Activated CD8-positive, alpha-beta memory T cell treated with anti-CD3 and anti-CD28 coated beads for 4 hours (primary cell): ENCODE measurements at places on chromosomes 7 and 10.

DNA sequence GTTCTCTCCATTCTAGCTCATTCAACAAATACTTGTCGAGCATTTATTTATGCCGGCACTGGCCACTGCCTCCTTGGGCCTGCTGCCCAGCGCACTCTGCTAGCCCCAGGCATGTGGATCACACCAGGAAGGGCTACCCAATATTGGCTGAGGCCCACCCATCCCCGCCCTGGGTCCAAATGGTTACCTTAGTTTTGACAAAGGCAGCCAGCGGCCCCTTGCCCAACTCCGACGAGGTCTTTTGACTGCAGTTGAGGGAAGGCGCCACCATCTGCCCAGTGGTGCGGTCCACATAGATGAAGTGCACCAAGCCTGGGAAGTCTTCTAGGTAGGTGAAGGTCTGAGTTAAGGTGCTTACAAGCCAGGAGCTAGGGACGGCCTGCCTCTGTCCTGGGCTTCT is 7.2 kb upstream of the PYROXD2 start:
- DNase-seq = no peak

DNA sequence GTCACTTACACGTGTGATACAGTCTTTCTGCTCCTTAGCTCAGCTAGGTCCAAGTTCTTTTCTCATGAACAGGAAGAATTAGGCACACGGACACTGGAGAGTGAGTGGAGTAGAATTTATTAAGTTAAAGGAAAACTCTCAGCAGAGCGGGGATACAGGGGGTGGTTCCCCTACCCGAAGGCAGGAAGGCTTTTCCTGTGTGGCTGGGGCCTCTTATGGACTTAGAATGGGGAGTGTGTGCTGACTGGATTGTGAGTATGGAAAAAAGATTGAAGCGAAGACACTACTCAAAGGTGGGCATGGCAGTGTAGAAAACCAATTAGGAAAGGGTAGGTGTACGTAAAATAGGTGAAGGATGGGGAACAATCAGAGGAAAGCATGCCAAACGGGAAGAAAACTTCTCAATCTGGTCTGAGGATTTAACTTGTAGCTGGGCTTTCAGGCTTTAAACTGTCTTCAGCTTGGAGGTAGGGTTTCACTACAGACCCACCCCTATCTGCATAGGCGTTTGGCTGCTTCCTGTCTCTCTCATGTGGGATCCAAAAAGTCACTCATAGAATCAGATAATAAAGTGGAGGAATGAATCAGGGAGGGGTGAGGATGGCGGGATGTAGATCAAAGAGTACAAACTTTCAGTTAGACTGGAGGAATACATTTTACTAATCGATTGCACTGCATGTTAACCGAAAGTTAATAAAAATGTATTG is 104.2 kb downstream of the ANKRD7 start:
- DNase-seq = no peak

DNA sequence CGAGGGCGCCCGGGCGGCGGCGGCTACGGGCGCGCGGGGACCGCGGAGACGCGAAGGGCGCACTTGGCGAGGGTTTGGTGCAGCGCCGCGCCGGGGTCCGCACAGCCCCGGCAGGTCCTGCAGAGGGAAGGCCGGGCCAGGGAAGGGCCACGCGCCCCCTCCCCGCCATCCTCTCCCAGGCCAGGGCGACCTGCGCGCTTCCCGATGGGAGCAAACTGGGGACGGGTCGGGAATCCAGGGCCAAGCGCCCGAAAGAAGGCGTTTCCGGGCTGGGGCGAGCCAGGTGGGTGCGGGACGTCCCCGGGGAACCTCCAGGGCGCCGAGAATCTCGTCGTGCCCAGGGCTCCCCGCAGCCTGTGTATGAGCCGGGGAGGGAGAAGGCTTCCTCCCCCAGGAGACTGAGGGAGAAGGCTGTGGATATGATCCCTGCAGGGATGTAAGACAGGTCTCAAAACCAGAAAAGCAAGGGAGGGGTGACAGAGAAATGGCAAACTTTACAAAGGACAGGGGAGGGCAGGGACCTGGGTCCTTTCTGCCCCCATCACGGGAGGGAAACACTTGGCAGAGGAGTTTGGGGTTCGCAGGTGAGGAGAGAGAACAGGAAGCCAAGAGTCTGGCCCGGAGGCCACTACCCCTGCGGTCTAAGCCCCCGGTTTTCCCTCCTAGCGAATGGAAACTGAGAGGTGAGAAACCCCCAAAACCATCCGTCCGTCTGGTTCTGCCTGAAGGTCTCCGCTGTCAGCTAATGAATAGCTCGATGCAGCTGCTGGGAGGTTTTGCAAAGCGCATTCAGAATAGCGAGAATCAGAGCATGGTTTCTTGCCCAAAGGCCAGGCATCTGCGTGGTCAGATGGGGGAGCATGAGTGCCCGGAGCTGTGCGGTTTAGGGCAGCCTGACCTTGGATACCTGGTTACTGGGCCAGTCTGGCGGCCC is 674 bp downstream of the AMZ1 start:
- no peak for DNase-seq

DNA sequence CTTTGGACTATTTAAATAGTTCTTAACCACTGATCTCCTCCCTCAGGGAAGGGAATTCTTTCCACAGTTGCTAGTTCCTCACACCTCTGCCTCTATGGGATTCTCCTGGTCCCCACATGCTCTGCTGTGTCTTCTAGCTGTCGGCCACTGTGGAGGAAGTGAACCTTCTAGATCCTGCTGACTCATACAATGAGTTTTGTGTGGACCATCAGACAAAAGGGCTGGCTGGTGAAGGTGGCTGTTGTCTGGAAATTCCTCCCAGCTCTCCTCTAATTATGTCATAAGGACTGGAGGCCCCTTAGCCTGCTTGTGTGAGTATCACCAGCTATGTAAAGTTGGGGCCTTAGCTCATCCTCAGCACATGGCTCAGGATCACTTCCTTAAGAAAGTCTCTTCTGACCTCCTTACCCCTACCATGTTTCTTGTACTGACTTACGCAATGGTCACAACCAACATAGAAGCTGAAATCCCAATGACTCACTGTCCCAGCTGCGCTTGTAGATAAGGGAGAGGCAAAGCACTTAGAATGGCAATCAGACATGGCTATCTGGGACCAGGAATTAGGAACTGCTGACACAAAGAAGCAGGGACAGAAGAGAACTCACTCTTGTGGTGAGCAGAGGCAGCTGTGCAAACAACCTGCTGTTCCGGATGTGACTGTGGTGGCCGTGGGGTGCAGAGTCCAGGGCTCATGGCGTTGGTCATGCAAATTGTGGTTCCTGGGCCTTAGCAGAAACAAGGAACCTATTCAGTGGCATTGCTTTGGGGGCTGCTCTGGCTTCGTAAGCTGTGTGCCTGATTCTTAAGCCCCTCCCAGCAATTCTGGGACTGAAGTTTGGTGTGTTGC is 2.5 kb upstream of the MACC1 start:
- DNase-seq = no peak

GRCh38 chr7:51619880-51620279 is 303.3 kb upstream of the COBL start:
- DNase-seq = no peak

DNA sequence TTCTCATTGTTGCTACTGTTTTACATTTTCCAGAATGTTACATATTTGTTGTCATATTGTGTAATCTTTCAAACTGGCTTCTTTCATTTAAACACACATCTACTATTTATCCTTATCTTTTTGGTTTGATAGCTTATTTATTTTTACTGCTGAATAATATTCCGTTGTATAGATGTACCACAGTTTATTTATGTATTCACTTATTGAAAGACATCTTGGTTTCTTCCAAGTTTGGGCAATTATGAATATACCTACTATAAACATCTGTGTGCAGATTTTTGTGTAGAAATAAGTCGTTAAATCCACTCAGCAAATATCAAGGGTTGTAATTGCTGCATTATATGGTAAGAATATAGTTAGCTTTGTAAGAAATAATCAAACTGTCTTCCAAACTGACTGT is 669.2 kb downstream of the TNS3 start:
- DNase-seq = no peak

DNA sequence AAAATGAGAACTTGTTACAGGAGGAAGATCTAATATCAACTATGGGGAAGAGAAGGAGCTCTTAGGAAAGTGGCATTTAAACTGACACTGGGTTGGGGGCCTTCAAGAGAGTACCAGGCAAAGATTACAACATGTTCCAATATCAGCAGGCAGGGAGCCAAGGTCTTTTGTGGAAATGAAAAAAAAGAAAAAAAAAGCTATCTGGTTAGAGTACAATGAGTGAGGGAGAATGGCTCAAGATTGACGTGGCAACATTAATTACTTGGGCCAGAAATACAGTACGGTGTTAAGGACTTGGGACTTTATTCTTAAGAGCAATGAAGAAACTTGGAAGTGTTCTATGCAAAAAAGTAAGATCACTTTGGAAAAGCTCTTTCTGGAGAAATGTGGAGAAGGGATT is 132.3 kb upstream of the CDK1 start:
- no peak for DNase-seq

- DNase-seq = no peak
Measured at GRCh38 chr10:77633376-77633775, 4.2 kb downstream of the KCNMA1 start.

GRCh38 chr10:42753126-42753506 is 29.5 kb upstream of the BMS1 start:
- peak; percentile 23 for DNase-seq
